ENCODE measurements at places on chromosomes 3 and 15.
A peak's percentile ranks its signal among the peaks of the same experiment; 100 is the strongest.

GRCh38 chr15:42719043-42719442, 17.9 kb downstream of the CDAN1 start:
- no peak for DNase-seq

DNA sequence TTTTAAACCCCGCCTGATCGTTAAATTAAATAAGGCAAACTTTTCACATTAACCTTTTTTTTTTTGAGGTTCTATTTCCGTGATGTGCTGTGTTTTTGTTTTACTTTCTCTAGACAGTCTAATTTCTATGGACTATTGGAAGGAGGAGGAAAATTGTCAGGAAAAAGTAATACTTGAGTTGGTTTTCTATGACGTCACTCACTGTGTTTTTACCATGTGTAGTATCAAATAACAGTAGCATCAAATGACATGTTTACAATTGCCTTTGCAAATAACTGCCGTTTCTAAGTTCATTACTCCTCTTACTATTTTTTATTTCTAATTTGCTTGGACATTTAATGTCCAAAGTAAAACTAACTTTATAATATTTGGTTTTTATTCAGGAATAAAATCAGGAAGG, 32.3 kb downstream of the MYO1E start:
- DNase-seq = no peak

GRCh38 chr3:64291345-64291744, 66.1 kb upstream of the PRICKLE2 start:
- no peak for DNase-seq

- DNase-seq = no peak
These were observed 482.5 kb upstream of the TBL1XR1 start for GRCh38 chr3:177679568-177680471.

DNA sequence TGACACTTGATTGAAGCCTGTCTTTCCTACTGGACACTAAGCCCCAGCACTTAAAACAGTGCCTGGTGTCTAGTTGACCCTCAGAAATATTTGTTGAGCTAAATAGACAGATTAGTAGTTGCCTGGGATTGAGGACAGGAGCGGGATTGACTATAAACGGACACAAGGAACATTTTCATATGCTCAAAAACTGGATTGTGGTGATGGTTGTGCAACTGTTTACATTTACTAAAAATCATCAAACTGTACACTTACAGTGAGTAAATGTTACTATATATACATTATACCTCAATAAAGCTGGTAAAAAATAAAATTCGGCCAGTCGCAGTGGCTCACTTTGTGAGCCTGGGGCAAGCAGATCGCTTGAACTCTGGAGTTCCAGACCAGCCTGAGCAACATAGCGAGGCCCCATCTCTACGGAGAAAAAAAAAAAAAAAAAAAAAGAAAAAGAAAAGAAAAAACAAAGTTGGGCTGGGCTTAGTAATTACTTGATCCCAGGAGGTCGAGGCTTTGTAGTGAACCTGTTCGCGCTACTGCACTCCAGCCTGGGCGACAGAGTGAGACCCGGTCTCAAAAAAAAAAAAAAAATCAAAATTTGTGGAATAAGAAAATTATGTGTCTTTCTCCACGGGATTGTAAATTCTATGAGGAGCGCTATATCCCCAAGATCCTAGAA, 632 bp upstream of the IDH3A start:
- no peak for DNase-seq

DNA sequence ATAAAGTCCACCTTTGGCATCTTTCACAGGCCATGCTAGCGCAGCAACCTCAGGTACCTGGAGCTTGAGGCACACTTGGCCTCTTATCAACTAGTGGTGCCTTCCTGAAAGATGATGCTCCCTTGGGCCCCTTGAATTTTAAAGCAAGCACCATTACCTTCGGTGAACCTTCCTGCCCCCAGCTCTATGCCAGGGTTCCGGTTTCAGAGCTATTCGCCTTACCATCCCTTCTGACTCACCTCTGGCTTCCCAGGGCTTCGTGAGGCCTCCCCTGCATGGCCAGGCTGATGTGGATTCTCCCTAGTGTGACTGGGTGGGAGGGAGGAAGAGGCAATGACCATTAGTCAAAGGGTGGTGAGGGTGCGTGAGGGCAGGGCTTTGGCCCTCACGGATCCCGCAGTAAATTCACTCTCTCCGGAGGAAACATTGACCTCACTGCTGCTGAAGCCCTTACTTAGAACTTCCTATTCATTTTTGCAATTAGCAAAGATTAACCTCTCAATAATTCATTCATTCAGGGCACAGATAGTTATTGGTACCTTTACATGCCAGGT, 16.3 kb downstream of the BHLHE40 start:
- no peak for DNase-seq

GRCh38 chr15:70036585-70037291, 61.0 kb downstream of the TLE3 start:
- DNase-seq = peak; percentile 53

GRCh38 chr3:144289057-144289456, 317.4 kb downstream of the DIPK2A start:
- no peak for DNase-seq

DNA sequence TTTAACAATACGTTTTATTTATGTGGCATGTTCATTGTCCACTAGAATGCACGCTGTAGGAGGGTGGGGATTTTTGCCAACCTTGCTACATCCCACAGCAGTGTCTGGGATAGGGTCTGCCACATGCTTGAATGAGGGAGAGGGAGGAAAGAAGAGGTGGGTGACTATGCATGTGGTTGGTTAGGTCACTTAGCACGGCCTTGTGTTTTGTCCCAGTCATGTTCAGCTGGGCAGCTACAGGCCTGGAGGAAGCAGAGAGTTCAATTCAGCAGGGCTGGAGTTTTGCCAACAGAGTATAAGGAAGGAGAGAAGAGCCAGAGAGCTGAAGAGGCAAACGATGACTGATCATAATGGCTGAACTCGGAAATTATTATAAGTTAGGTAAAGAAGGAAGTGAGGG, 268.4 kb upstream of the NSMCE3 start:
- no peak for DNase-seq

GRCh38 chr15:64898406-64898805, 13.3 kb upstream of the ANKDD1A start:
- no peak for DNase-seq

DNA sequence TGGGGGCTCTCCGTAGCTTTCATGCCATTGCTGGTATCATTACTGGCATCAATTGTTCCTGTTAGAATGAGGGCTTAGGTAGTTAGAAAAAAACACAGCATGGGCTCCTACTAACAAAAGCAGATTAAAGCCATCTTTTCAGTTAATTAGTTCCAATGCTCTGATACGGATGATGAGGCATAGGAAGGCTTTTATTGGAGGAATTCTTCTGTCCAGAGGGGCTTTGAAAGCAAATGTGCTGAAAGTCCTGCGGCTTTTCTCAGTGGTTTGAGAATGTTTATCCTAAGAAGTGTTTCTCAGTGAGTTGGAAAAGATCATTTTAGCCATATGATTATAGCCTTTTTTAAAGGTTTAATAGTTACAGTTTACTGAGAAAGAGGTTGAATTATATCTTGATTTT, 198.5 kb downstream of the THSD4 start:
- DNase-seq = no peak

DNA sequence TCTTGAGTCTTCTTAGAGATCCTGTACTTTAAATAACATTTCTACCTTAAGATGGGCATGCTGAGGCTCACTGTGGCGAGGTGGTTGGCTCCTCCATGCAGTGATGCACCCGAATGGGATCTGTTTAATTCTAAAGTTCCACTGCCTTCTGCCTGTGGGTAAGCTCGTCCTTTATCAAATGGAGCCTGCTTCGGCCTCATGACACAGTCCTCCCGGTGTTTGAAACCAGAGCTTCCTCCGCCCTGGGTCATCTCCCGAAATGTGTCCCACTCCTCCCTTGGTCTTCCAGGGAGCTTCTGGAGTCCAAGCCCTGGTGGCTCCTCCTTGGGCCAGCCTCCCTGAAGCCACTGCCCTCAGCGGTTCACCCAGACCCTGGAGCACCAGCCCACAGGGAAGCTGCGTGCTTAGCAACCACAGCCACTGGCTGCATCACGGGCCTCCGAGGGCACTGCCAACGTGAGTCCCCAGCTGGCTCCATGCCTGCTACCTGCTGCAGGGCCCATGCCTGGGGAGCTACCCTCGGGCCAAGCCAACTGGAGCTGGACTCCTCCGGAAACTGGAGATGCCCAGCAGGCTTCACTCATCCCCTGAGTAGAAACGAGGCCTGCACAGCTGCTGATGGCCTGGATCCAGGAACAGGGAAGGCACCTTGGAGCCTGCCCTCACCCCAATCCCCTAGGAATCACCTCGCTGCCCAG, 3.3 kb downstream of the RHCG start:
- no peak for DNase-seq

DNA sequence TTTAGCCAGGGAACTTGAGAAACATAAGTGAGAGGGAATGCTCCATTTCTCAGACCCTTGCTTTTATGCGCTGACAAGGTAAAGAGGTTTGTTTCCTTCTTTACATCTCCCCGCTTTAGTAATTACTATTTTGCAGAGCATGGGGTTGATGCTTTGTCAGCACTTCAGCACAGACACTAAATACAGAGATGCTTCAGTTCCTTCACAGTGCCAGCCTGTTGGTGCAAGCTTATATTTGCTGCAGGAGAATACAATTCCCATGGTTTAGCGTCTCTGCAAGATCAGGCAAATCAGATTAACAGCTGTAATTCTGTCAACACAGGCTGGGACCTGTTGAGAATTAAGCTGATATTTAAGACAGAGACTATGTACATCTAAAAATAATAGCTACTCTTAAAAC, 2.9 kb downstream of the FMN1 start:
- no peak for DNase-seq

GRCh38 chr3:168049367-168049974, 46.3 kb downstream of the GOLIM4 start:
- DNase-seq = no peak

DNA sequence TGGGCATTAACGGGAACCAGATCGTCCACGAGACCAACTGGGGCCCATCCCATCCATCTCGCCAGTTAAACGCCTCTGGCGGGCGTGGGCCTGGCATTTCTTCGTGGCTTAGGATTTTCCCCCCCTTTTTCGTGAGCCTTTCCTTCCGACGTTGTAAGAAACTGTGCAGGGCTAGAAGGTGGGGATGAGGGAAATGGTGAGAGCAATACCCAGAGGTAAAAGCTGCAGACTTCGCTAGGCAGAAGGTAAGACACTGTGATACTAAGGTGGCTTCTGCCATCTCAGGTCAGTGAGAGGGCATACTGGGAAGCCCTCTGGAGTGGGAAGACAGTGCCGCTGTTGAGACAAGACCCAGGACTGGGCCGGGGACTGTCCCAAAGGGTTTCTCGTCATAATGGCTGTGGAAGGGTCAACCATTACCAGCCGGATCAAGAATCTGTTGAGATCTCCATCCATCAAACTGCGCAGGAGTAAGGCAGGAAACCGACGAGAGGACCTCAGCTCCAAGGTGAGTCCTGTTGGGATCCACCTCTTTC, 666 bp downstream of the MAPKBP1 start:
- DNase-seq = no peak

- DNase-seq = no peak
These were observed 88.8 kb downstream of the MEGF11 start for GRCh38 chr15:66164788-66165187.

- no peak for DNase-seq
These were observed 31.2 kb upstream of the CCDC80 start for GRCh38 chr3:112671930-112672715.

GRCh38 chr15:101262551-101262950, 10.7 kb upstream of the CHSY1 start:
- DNase-seq = no peak

DNA sequence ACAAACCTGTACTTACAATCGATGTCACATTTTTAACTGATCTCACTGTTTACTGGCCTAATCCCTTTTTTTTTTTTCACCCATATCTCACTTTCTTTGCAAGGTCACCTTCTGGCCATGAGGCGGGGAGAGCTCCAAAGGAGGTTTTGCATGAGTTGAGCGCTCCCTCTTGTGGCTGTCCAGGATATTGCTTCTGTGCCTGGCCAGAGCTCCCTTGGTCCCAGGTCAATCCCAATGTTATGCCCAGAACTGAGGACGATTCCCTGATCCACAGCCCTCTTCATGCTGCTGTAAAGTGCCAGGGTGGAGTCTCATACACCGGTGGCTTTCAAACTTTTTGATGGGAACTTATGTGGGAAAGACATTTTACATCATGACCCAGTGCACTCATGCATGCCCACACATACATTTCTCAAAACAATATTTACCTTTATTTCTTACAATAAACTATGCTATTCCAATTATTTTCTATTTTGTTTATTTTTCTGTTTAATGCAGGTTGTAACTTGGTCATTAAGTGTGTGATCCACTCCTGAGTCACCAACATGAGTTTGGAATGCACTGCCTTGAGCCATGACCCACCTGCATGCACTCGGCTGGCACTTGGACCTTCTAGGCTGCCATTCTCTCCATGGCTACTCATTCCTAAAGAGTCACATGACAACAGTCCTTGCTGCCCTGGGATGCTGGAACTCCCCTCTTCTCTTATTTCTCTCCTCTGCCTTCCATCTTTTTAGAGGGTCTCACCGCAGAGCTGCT, 9.6 kb upstream of the SST start:
- peak; percentile 42 for DNase-seq

DNA sequence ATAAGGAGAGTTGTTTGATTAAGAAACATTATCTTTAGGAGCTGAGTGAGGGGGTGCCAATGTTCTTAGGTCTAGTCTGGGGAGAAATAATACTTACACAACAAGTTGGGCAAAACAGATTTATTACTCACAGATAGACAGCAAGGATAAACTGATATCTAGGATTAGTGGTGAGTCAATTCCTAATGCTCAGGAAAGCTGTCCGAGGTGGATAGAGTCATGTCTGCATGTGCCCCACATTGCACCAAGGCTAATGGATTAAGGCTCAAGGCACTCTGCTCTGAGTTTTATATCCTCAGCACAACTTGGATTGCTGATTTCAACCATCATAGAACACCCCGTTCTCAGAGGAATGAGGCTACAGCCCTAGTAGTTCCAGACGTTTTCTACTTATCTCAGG, 1042.3 kb downstream of the OTOL1 start:
- DNase-seq = no peak

DNA sequence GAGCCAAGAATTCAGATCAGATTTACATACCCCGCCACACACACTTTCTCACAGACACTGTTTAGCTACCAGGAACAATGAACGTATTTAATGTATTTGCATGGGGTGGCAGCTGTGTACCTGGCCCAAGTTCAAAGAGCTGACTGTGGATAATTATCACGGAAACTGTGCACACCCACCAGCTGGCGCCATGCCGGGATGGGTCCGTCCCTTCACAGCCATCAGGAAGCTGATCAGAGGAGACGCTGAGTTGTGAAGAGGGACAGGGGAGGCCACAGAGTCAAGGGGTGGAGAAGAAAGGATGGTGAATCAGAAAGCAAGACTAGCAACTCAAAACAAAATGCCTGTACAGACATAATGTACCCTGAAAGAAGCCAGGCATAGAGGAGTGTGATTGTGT, 13.1 kb upstream of the PLA2G4D start:
- peak; percentile 19 for DNase-seq

GRCh38 chr3:17412950-17413530, 329.4 kb downstream of the TBC1D5 start:
- DNase-seq = peak; percentile 18

Measured in DMS79 treated with DMSO at 0.1 percent for 48 hours (cell line).